Stimulated activated CD8-positive, alpha-beta memory T cell treated with anti-CD3 and anti-CD28 coated beads, Interleukin-4, amount 100 ng/mL, for 24 hours (primary cell): ENCODE measurements at places on chromosomes 13 and 19.
A peak's percentile ranks its signal among the peaks of the same experiment; 100 is the strongest.

GRCh38 chr19:6318772-6319171 is 14.6 kb downstream of the ACER1 start:
- DNase-seq, result no peak

GRCh38 chr13:47288546-47288945 is 391.7 kb upstream of the HTR2A start:
- no peak for DNase-seq

GRCh38 chr13:82341116-82341515 is 1541.2 kb downstream of the SLITRK1 start:
- DNase-seq, result no peak

DNA sequence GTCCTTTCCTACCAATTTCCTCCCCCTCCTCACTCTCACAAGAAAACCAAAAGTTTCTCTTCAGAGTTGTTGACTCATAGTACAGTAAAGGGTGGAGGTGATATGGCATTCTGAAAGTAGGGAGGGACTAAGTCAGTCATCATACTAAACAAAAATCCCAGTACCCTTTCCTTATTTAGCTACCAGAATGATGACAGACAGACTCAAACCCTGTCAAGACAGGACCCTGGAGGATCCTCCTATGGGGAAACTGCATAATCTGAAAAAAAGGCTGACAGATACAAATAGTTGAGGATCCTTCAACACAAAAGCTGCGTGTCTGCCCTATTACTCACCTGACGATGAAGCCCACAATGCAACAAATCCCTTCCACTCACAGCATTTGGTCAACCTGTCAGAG is 55.5 kb downstream of the CYSLTR2 start:
- no peak for DNase-seq

GRCh38 chr19:48506138-48506733 is 5.4 kb downstream of the LMTK3 start:
- no peak for DNase-seq

- DNase-seq, result no peak
Observed at GRCh38 chr19:5152013-5152763, 183.3 kb downstream of the KDM4B start.

GRCh38 chr19:47362321-47362720 is 13.2 kb downstream of the DHX34 start:
- DNase-seq, result no peak

DNA sequence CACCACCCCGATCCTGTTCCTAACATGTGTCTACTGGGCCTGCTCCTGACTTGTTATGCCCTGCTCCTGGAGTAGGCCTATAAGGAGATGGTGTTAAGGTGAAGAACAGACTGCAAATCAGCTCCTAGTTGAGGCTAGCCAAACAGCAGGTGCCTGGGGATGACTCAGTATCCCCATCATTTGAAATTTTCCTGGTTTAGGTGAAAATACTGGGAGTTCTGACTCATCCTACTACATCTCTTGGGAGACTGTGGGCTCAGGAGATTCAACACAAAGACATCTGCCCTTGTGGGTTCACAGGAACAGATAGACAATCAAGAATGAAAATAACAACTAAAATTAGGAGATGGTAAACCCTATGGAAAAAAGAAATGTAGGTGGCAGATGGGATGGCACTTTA is 41.2 kb downstream of the BRD4 start:
- DNase-seq, result no peak

- DNase-seq, result no peak
Observed at GRCh38 chr13:86882107-86882506, 789.1 kb upstream of the SLITRK5 start.

DNA sequence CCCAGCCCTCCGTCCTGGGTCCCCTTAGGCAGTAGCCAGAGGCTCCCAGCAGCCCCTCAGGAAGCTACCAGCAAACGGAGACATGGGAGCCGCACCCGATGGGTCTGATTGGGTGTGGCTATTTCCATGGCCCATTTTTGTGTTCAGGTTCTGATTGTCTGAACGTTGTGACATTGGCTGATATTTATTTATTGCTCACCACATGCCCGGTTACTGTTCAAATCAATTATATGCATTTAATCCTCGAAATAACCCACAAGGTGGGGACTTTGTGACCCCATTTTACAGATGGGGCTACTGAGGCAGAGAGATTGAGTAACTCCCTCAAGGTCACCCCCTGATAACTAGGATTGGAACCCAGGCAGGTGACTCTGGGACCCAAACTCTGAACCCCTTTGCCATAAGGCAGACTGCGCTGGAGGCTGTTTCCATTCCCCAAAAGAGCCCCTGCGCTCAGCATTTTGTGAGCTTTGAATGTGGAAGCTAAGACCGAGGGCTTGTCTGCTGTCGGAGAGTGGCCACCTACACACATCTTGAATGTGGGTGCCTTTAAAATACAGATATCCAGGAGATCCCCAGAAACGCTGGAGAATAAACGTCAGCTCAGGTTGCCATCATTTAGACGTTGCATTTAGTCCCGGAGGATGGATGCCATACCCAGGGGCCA is 13.6 kb upstream of the MCF2L start:
- no peak for DNase-seq

DNA sequence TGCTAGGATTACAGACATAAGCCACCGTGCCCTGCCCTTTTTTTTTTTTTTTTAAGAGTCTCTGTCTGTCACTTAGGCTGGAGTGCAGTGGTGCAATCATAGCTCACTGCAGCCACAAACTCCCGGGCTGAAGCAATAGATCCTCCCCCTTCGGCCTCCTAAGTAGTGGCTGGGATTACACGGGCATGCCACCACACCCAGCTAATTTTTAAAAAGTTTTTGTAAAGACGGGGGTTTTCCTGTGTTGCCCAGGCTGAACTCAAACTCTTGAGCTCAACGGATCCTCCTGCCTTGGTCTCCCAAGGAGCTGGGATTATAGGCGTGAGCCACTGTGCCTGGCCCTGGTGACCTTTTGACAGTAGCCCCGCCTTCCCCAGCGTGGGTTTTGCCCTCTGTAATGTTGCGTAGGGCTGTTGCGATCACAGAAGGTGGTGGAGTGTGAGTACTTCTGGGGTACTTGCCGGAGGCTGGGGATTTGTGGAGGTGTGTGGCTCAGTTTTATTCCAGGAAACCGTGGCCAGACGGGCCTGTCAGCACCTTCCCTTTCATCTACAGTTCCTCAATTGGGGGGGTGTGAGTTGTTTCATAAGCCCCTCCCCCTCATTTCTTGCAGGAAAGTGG is 11.6 kb upstream of the RETN start:
- DNase-seq, result peak; percentile 26

DNA sequence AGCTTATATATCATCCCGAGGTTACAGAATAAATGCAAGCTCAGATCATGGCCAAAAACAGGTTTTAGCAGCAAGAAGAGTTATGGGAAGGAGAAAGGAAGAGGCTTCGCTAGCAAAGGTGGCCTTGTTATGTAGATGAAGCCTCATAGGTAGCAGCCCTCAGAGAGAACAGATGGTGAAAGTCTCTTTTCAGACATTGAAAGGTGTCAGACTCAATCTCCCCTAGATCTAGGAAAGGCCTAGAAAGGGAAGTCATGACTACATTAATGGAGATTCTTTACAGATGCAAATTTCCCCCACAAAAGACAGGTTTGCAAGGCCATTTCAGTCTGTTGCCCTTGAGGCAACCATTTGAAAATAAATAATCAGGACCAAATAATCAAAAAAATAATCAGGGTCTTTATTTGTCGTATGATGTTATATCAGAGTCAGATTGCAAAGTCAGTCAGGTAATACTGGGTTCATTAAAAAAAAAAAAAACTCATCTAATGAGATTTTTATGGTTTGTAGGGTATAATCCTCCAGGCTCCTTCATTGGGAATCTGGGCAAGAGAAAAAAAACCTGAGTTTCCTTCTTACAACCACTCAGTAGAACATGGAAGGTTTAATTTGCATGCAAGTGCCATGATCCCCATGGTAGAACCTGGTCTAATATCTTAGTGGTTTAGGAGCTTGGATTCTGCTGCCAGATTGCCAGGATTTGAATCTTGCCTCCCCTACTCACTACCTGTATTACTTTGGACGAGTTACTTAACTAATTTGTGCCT is 50.8 kb upstream of the HTR2A start:
- DNase-seq, result no peak
